Neural crest cell (in vitro differentiated cells): ENCODE measurements at places on chromosomes 4 and X.

DNA sequence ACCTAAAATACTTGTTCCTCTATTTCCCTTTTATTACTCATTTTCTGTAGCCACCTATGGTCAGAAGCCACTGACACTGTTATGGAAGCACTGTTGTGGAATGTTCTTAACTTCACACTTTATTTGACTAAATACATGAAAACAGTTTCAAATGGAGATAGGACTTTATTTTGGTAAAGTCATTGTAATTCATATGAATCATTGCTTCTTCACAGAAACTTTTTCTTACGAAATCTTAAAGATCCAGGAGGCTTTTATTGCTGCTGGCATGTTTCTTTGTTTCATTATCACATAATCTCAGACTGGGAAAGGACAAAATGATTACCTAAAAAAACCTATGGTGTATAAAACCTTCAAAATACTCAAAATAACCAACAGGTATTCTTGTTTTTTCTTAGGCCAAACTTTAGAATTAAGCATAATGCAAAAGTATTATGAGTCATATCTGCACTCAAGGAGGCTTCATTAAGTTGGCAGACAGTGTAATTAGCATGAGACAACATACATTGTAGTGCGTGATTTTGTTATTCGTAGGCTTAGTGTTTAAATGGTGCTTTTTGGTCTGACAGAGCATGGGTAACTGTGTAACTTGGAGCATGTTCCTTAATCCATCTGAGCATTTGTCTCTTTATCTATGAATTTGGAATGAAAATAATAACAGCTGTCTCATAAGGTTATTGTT is 58.0 kb downstream of the SH3BGRL start:
- no peak for DNase-seq

DNA sequence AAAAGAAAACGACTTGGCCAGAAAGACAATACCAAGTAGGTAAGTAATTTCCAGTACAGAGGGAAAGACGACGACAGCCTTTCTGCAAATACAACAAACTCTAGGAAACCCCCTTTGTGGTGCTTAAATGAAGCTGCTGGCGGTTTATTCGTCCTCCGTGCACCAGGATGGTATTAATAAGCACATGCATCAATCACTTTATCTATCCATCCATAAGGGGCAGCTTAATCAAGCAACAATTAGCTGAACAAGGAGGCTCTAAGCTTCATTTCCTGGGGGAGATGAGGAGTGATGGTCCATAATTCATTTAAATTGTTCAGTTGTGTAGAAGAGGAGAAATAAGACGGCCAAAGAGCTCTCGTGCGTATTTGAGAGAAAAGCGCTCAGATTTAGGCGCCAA is 26.2 kb downstream of the IRF2 start:
- no peak for DNase-seq

DNA sequence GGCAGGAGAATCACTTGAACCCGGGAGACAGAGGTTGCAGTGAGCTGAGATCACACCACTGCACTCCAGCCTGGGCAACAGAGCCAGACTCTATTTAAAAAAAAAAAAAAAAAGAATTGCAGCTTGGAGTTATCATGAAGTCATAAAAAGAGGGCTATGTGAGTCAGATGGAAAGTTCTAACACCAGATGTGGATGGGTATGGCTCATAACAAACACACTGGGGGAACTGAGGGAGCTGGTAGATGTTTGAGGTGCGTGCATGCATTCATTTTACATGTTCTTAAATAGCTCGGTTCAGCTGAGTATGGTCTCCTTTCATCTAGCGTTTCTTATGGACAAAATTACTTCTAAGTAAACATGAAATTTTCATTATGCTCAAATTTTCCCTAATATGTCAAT is 11.7 kb downstream of the TRMT2B start:
- DNase-seq = no peak

DNA sequence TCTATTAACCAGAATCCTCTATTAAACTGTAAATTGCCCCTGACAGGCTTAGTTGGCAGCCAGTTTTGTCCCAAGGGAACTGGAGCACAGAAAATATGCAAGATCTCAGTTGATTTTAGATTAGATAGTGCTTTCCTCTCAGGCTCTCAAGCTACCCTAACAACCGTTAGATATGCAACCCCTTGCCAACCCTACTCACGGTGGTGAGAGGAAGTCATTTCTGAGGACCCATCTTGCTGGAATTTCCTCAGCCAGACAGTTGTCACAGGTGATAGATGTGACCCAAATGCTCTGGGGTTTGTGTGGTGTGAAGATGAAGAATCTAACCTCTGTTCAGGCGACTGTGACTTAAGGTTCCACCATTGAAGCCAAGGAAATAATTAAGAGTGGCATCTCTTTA is 447.1 kb downstream of the MID1IP1 start:
- no peak for DNase-seq

DNA sequence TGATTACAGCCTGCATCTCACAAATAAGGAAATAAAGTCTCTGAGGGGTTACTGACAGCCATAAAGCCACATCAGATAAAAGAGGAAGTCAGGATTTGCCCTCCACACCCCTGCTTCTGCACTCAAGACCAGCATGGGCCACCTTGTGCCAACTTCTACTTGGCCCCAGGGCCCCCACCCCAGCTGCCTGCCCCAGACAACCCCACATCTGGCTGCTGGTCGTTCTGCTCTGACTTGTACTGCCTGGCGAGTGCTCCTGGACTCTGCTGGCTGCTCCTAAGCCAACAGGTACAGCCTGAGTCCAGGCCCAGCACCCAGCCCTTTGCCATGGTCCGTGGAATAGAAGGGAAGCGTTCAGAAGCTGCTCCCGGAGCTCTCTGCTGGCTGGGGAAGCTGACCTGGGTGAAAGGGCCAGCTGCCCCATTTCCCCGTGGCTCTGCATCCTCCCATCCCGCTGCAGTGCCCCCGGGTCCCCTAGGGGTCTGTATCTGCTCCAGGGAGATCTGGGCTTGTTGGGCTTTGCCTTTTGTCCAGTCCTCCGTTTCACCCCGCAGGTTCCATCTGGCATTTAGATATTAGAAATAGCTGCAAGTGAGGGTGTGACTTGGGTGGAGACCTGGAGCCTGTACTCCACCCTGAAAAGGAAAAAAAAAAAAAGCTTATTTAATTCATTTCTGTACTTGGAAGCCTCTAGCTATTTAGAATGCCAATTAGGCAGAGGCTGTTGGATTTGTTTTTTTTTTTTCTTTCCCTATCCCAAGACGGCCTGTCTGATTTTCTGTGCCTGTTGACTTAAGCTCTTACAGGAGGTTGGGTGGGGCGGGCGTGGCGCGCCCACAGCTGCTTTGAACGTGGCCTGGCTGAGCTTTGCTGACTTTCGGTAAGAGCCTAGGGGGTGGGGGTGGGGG is 194.7 kb downstream of the PTTG2 start:
- no peak for DNase-seq

DNA sequence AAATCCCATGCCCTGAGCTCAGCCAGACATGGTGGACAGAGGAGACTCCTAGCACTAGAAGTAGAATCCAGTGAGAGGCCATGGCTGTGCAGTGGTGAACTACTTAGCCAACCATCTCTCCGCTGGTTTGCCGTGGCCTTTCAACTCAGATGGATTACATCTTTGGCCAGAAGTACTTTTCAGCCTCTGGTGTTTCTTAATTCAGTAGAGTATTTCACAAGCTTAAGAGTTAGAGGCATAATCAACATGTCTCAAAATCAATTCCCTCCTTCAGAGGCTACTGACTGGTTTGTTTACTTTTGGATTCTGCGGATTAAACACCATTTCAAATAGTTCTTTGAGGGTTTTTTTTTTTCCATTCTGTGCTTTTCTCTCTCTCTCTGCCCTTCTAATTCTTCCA is 91.1 kb upstream of the PGRMC2 start:
- DNase-seq = no peak

GRCh38 chr4:182808673-182809416 is 108.3 kb downstream of the DCTD start:
- no peak for DNase-seq

DNA sequence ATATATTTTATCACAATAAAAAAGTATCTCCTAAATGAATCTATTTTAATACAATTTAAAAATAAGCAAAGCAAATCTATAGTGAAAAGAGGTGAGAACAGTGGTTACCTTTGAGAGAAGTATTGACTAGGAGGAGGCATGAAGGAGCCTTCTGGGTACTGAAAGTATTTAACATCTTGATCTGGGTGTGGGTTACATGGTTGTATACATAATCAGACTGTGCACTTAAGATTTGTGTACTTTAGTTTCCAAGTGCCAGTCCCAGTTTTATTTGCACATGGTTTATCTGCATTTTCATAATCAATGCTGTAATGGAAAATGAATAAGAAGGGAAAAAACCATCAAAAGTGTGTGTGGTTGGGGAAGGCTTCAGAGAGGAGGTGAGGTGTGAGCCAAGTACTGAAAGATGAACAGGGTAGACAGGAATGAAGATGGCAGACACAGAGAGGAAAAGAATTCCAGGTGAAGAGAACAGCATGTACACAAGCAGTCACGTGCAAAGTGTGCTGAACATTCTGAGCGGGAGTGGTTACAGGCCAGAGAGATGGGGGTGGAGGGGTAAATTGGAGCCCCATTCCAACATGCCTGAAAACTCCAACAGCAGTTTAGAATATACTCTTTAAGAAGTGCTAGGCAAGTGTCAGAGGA is 14.6 kb downstream of the MAP7D2 start:
- DNase-seq = no peak

DNA sequence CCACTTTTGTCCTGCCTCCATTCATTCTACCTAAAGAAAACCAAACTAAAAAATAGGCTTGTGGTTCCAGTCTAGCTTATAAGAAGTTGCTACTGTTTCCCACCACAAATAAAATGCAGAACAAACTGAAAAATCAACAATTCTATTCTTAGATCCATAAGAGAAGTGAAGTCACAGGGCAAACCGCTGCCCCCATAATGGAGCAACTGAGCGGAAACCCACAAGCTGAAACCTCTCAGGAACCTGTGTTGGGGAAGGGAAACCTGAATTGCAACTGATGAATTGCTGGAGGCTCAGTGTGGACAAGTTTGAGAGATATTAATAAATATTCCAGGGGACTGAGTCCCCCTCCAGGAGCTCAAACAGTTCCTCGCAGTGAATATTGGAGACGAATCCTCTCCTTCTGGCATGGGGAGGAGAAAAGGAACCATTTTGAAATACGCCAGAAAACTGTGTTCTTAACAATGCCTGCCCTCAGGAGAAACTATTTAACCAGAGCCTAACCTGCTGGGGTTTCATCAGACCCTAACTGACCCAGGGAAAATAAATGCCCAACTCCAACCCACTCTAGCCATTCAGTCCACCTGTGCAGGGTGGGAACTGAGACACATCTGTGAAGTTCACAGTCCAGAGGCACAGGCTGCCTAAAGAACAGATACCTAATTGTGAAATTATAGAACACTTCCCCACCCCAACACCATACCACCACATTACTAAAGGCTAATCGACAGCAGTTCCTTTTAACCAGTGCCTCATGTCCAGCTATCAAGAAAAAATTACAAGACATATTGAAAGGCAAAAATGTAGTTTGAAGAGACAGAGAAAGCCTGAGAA is 22.8 kb upstream of the SH3RF1 start:
- no peak for DNase-seq

DNA sequence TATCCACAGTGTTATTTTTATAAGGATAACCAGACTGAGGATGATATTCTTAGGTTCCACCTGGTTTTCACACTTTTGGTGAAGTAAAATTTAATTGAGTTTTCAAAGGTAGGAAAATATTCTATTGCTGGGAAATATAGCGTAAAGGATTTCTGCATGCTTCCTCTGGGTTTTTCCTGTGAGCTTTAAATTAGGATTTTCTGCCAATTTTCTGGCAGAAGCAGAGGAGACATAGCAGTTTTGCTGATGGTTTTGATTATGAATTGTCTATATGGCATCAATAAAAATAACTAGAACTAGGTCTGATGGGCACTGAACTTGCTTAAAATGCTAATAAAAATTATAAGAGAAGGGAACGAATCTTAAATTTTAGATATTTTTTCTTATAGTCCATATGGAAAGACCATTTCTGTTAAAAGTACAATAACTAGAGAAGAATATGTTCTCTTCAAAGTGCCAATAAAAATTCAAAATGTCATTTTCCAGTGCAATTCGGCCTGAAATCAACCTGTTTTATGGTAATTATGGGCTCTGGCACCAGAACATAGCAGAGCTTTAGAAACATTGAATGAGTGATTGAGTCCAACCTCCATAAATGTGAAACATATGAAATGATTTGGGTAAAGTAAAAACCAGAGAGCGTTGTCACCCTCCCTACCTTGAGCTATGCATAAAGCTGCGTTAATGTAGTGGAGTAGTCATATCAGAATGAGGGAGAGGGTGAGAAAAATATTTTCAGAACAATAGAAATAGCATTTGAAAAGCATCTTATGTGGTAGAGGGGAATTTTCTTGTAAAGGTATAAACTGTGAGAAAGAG is 279.7 kb downstream of the SPRY1 start:
- no peak for DNase-seq
